ENCODE measurements at places on chromosomes 11 and 22.

- DNase-seq: no peak
Observed at GRCh38 chr22:46985507-46985882, 223.0 kb downstream of the TBC1D22A start.

GRCh38 chr11:19441752-19442553 is 201.2 kb upstream of the E2F8 start:
- DNase-seq: no peak

- DNase-seq: no peak
Observed at GRCh38 chr11:100557830-100558611, 129.1 kb upstream of the ARHGAP42 start.

GRCh38 chr11:110455718-110456117 is 26.0 kb downstream of the FDX1 start:
- no peak for DNase-seq

- DNase-seq: no peak
Observed at GRCh38 chr22:49550141-49550430, 277.6 kb downstream of the BRD1 start.

- DNase-seq: no peak
Observed at GRCh38 chr11:18749681-18750319, 23.8 kb upstream of the IGSF22 start.

GRCh38 chr11:24885580-24886173 is 388.8 kb downstream of the LUZP2 start:
- no peak for DNase-seq

- no peak for DNase-seq
Observed at GRCh38 chr11:23789200-23789853, 707.5 kb upstream of the LUZP2 start.

- DNase-seq: no peak
Observed at GRCh38 chr11:15590132-15590531, 475.4 kb downstream of the INSC start.

GRCh38 chr11:118383657-118384056 is 17.7 kb upstream of the ATP5MG start:
- no peak for DNase-seq

GRCh38 chr11:28773606-28774005 is 665.4 kb downstream of the METTL15 start:
- DNase-seq: no peak

DNA sequence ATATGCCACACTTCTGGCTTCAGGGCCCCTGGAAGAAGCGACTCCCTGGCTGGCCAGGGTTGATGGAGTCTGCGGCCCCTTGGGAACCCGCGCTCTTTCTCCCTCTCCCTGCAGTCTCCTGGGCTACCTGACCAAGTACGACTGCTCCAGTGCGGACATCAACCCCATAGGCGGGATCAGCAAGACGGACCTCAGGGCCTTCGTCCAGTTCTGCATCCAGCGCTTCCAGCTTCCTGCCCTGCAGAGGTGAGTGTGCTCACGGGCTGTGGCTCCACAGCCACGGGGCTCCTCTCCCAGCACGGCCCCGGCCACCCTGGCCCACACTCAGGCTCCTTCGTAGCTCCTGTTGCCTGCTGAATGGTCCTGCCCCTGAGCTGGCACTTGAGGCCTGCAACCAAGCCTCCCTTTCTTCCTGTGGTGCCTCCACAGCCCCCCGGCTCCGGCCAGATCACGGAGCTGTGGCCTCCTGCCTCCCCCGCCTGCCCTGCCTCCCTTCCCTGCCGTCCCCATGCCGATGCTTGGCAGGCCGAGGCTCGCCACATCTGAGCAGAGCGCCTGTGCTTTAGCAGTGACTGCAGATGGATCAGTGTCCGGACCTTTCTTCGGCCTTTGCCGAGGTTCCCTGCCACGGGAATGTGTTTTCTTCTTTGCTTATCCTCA is 36.2 kb upstream of the KRTAP5-7 start:
- DNase-seq: no peak

DNA sequence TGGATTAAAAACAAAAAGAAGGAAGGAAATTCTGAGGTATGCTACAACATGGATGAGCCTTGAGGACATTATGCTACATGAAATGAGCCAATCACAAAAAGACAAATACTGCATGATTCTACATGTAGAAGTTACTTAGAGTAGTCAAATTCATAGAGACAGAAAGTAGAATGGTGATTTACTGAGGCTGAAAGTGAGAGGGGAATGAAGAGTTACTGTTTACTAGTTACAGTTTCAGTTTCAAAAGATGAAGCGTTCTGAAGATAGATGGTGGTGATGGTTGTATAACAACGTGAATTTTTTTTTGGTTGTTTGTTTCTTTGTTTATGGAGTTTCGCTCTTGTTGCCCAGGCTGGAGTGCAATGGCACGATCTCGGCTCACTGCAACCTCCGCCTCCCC is 9.5 kb downstream of the OR5P2 start:
- DNase-seq: no peak

DNA sequence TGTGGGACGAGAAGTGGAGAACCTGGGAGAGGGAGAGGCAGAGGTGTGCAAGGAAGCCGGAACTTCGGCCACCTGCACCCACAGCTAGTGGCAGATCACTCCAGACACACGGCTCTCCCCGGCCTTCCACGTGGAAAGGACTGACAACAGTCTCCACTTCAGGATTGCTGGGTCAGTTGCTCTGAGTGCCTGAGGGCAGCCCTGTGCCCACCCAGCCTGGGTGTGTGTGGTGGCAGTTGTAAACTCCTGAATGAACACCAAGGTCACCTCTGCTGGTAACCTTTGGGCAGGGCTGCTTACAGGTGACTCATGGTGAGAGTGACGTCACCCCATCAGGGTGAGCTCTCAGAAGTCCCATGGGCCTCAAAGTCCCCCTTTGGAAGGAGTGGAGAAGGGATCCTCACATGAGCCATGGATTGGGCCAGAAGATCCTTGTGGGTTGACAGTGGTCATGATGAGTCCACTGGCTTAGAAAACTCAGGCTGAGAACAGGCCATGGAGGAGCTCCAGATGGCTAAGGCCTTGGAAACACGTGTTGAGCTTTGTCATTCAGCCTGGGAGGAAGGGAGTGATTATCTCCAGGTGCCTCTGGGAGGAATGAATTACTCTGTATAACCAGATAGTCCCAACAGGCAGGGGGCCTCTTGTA is 71.3 kb downstream of the BCR start:
- DNase-seq: no peak

- DNase-seq: no peak
Observed at GRCh38 chr22:17120711-17121232, 388 bp downstream of the TMEM121B start.

DNA sequence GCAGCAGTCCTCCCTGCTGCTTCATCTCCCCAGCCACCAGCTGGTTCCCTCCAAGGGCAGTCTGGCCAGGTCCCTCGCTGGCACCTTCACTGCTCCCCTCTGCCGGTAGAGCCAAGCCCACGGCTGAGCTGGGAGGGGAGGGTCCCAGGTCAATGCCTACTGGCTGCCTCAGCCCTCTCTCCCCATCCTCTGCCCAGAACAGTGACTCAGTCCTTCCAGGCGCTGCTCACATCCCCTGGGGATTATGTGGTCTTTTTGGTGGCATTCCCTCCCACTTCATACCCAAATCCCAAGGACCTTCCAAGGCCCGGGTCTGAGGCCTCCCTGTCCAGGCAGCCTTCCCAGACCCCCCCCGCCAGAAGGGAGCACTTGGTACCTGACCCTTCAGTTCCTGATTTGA is 44.9 kb downstream of the WNT7B start:
- DNase-seq: no peak

DNA sequence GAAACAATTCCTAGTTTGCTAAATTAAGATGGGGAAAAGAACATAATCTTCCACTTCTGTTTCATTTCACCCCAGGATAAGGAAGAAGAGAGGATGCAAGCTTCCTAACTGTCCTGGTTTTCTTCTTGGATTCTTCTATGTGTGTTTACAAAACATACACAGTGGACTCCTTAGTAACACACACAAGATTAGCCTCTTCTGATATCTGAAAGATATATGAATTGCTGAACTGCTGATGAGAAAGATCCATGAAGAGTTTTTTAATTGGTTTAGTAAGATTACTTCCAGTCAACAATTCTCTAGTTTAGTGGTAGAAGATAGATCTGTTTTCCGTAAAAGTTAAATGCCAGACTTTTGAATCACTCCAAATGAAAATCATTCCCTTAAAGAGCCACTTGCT is 86.8 kb downstream of the WT1 start:
- DNase-seq: no peak

DNA sequence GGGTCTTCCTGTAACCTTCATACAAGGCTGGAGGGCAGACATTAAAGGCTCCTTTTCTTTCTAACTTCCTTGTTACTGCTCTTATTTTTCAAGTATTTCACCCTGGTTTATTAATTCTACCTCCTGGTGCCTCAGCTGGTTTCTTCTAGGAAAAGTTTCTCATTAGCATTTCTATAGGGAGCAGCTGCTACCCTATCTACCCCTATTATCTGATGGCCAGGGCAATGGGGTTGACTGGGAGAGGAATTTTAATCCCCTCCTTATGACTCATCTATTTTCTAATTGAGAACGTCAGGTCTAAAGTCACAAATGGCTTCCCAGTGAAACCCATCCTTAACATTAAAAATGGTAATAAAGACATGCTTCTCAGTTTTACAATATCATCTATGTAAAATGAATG is 5.0 kb downstream of the MAP6 start:
- no peak for DNase-seq

GRCh38 chr22:29369460-29369859 is 18.9 kb downstream of the AP1B1 start:
- no peak for DNase-seq

- no peak for DNase-seq
Observed at GRCh38 chr22:40107244-40107643, 70.5 kb upstream of the TNRC6B start.

- DNase-seq: no peak
Observed at GRCh38 chr11:9760193-9760575, 96.3 kb downstream of the SWAP70 start.
